ENCODE measurements at places on chromosomes 1 and 21.

DNA sequence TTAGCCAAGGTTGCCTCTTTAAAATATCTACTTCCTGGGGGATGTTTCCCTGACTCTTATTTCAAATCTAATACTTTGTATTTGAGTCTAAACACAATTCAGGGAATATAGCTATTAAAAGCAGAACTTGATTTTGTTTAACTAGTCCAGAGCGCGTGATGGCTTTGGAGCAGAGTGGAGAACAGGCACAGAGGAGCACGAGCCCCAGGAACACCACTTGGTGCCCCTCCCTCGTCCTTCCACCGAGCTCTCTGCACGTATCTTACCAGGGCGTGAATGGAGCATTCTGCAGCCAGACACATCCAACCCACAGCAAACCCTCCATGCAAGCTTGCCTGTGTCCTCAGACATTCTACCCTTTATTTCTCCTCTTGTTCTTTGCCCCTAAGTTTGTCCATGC lies 14.1 kb downstream of the KIF26B start:
- no peak for DNase-seq

GRCh38 chr1:61285371-61285885 lies 203.1 kb downstream of the NFIA start:
- no peak for DNase-seq

DNA sequence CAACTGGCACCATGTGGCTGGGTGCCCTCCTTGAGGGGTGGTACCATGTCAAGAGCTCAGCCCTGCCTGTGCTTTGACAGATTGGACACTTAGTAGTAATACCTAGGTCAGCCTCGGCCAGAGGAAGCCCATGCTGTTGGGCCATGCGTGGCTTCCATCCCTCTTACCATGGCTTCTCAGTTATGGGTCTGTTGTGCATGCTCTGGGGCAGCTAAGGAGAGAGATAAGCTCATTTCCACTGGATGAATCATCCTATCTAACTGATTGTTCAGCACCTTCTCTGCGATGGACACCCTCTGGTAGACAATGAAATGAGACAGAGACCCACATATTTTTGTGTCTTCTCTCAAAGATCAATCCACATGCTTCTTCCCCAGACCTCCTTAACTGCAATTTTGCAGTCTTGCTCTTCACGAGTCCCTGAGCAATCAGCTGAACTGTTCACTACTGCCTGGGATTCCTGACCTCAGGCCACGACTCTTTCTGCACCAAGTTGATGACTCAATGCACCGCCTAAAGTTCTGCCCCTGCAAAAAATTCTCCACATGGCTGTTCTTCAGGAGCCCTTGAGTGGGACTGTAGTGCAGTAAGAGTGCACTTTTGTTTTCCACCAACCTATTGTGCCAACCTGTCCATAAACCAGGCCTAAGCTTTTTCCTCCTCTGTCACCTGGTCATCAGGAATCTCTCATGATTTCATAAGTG lies 6.9 kb upstream of the TRIM62 start:
- no peak for DNase-seq

- no peak for DNase-seq
Measured at GRCh38 chr1:154972517-154973343, 1.8 kb upstream of the CKS1B start.

DNA sequence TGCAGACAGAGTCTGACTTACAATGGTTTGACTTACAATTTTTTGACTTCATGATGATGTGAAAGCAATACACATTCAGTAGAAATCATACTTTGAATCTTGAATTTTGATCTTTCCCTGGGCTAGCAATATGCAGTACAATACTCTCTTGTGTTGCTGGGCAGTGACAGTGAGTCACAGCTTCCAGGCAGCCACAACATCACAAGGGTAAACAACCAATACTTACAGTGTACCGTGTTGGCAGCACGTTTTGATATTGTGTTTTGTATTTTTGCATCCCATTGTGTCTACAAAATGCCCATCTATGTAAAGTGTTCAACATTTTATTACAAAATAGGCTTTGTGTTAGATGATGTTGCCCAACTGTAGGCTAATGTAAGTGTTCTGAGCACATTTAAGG lies 150.9 kb downstream of the NTMT2 start:
- no peak for DNase-seq

DNA sequence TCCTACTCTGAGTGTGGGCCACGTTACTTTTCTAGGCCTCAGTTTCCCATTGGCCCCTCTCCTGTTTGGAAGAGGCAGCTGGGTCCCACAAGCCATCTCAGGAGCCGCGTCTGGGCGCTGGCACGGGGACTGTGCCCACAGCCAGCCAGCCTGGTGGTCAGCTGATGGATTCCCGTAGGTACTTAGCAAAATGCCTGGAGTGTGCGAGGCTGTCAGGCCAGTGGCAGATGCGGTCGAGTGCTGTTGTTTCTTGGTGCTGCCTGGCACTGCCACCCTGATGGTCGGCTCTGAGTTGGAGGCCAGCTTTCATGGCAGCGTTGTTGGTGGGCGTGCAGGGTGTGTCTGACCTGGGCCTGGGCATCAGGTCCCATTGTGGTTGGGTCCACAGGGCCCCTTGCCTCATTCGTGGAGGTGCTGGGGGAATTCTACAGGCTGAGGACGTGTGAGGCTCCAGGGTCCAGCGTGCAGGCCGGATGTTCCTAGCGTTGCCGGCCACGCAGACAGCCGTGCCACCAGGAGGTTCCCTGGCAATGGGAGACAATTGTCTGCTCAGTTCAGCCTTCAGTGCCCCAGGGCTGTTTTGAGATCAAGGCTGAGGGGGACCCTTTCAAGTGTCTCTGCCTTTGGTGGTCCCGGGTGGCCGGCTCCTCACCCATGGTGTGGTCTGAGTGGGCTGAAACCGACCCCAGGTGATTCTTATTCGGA lies 20.9 kb downstream of the SKI start:
- no peak for DNase-seq

- DNase-seq = no peak
Measured at GRCh38 chr1:112093372-112093694, 103.9 kb upstream of the KCND3 start.

GRCh38 chr1:183870351-183871077 lies 65.6 kb downstream of the RGL1 start:
- no peak for DNase-seq

- peak; percentile 26 for DNase-seq
Measured at GRCh38 chr1:42747125-42747524, 7.1 kb upstream of the CLDN19 start.

GRCh38 chr1:113027007-113027406 lies 46.0 kb upstream of the LRIG2 start:
- DNase-seq = no peak

DNA sequence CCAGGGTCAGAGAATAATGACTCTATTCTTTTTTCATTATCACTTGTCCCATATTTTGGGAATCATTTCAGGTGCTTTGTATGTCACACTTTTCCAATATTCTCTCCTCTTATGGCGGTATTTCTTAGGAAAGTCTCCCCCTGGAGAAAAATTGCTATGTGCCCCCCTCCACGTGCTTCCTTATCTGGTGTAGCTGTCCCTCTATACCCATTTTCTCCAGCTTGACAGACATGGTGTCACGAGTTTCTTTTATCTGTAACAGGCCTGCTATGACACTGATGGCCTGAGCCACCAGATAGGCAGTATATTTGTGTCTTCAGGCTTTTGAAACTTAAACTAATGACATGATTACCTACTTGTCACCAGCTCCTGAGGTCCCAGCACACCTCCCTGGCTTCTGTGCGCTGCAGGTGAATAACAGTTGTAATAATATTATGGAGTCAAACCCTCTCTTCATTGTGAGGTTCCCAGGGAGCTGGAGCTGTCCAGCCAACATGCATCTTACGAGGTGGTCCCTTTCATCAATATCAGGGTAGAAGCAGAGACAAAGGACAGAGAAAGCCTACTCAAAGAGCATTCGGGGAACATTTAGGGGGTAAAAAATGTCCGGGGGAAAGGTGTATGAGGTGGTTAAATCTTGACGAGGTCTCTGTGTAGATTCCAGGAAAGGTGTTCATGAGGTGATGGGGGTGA lies 71.2 kb upstream of the DUSP10 start:
- no peak for DNase-seq

GRCh38 chr1:29599071-29599470 lies 362.7 kb downstream of the PTPRU start:
- no peak for DNase-seq

DNA sequence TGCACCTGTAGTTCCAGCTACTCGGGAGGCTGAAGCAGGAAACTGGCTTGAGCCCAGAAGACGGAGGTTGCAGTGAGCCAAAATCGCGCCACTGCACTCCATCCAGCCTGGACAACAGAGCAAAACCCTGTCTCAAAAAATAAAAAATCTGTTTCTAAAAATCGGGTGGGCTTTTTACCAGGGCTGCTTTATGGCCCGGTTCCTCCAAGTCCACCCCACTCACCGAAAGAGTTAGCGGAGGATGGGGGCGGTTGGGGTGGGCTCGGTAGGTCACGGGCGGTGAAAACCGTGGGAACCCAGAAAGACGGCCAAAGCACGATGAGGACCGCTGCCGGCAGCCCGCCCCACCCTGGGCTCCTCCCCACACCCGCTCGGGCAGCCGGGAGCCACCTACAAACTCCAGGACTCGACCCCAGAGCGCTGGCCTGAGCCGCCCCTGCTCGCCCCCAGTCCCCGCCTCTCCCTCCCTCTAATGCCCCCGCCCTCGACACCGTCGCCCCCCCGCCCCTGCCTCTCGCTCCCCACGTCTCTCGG lies 846 bp upstream of the PER3 start:
- peak; percentile 64 for DNase-seq

GRCh38 chr21:37688952-37689659 lies 227.2 kb downstream of the KCNJ6 start:
- DNase-seq = no peak

DNA sequence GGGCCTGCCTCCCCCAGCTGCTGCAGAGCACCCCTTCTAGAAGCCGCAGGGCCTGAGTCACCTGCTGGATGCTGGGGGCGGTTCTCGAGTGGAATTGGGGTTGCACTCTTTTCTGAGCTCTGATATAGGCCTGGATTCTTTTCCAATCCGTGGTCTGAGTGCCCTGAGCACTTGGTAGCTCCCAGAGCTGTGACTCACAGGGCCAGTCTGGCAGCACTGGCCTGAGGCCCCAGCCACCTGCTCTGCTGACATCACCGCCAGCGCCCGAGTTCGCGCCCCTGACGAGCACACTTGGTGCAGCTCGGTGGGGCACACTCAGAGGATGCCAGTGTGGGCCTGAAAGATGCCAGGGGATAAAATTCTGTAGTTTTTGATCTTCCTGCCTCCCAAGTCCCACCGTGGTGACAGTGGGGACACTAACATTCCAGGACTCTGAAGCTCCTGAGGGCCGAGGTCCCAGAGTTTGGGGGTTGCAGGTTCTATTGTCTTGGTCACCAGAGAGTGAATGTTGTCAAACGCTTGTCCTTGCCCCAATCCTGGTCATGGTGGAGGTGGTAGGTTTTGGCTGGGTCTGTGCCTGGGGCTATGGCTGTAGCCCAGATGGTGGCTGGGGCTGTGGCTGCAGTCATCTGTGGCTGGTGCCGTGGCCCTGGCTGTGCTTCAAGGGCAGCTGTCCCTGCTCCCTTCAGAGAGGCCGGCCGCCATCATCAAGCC lies 74.6 kb downstream of the OBSCN start:
- no peak for DNase-seq
